ENCODE measurements at places on chromosomes 4 and X.

DNA sequence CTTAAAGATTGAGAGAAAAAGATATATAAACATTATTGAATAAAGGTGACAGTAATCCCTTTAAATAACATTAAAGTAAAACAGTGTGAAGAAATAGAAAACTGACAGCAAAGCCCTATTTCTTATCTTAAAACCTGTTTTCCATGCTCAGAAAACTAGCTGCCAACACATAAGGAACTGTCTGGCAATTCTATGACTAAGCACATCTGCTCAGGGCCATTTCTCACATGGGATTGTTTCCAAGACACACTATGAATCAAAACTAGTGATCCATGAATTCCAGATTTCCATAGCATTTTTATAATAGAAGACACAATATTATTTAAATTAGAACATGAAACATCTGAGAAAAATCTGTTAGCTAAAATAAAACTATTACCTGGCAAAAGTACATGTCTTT is 113.4 kb downstream of the SCLT1 start:
- no peak for DNase-seq

DNA sequence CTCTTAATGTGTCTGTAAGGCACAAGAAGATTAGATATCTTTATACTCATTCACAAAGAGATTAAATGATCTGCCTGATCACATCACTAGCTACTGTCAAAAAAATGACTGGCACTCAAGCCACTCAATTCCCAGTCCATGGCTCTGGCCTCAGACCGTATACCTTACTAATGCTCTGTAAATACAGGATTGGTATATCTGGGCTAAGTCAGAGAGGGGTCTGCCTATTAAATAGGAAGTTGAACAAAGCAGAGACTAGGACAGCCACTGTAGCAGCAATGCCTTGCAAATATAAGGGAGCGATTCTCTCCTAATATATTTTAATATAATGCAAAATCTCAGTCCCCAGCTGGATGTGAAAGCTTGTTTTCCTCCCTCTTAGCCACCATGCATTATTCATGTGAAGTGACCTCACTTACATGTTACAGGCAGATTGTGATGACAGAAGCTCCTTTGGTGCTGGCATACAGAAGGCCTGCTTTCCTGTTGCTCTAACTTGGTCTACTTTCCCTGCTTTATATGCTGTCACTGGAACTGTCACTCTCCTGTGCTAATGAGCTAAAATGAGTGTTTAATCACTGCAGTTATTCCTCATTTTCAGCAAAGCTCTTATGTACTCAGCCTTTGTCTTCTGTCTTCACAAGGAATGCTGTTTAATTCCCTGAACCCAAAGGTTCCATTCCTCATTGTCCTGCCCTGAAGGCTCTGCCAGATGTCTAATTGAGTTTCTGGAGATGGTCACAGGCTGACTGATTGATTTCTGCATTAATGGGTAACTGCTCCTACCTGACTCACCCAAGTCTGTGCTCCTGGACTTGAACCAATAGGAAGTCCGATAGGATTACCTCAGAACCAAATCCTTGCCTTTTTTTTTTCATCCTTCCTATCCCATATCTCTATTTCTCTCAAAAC is 578.2 kb downstream of the KLHL13 start:
- DNase-seq = no peak

DNA sequence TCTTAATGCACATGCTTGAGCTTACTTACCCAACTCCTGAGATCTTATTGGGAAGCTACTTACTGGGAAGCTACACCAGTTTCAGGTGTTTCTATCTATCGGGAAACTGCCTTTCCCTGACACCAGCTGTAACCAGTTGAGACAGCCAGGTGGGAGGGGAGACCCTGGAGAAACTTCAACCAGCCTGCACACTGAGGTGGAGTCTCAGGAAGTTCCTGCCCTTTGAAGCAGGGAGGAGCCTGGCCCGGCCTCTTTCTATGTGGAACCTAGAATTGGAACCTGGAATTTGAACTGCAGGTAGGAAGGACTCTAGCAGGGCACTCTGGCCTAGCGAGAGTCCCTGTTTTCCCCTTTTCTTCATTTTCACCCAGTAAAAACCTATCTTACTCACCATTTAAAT is 425.8 kb upstream of the PABPC4L start:
- DNase-seq = no peak

GRCh38 chr4:10552591-10553280 is 95.5 kb upstream of the ZNF518B start:
- no peak for DNase-seq
